A549 treated with GW870086 at 1 μM for 4 hours (cell line): ENCODE measurements at places on chromosomes 6 and 20. TPM values are rescaled to one million over a fixed set of nuclear protein-coding genes. Genes with fewer than 3 reads are reported as not detected.

Gene RIPOR3
- total RNA-seq = 0.08 TPM in 1 of 5 replicates, not detected in the others

Gene SNAP25
- total RNA-seq = 11.4 to 20.3 TPM (median 16.6 TPM) in 5 replicates

Gene BPIFB2
- total RNA-seq = not detected in 5 replicates

Gene DOK5
- not detected in 5 replicates for total RNA-seq

Gene SLC52A3
- total RNA-seq = 0.24 to 0.71 TPM (median 0.40 TPM) in 5 replicates

Gene UBE2C
- 225 to 255 TPM (median 251 TPM) in 5 replicates for total RNA-seq

Gene FBXL4
- total RNA-seq = 4.3 to 7.0 TPM (median 5.7 TPM) in 5 replicates

Gene UST
- 2.6 to 4.3 TPM (median 4.0 TPM) in 5 replicates for total RNA-seq

Gene NOX3
- not detected in 5 replicates for total RNA-seq

Gene GLP1R
- not detected in 5 replicates for total RNA-seq

Gene KCNK16
- not detected in 5 replicates for total RNA-seq

Gene SLC4A11
- total RNA-seq = 7.9 to 10.2 TPM (median 9.2 TPM) in 5 replicates

Gene SALL4
- 1.2 to 2.5 TPM (median 1.6 TPM) in 5 replicates for total RNA-seq

Gene IMPG1
- not detected in 5 replicates for total RNA-seq

Gene KHDC1L
- 0.36 to 0.51 TPM (median 0.42 TPM) in 4 of 5 replicates, not detected in the other for total RNA-seq

Gene PARD6B
- total RNA-seq = 2.6 to 3.5 TPM (median 3.2 TPM) in 5 replicates

Gene MLIP
- total RNA-seq = 0.13 TPM in 1 of 5 replicates, not detected in the others

Gene PLA2G7
- total RNA-seq = not detected in 5 replicates

Gene ISM1
- total RNA-seq = 0.14 to 0.27 TPM (median 0.24 TPM) in 5 replicates
